ENCODE measurements at places on chromosomes 6 and 20.

- DNase-seq: no peak
These were observed 26.4 kb downstream of the SNX9 start for GRCh38 chr6:157849288-157850017.

GRCh38 chr6:33418690-33419291 is 884 bp upstream of the CUTA start:
- no peak for DNase-seq

- no peak for DNase-seq
These were observed 1.3 kb downstream of the SLCO4A1 start for GRCh38 chr20:62643521-62644043.

DNA sequence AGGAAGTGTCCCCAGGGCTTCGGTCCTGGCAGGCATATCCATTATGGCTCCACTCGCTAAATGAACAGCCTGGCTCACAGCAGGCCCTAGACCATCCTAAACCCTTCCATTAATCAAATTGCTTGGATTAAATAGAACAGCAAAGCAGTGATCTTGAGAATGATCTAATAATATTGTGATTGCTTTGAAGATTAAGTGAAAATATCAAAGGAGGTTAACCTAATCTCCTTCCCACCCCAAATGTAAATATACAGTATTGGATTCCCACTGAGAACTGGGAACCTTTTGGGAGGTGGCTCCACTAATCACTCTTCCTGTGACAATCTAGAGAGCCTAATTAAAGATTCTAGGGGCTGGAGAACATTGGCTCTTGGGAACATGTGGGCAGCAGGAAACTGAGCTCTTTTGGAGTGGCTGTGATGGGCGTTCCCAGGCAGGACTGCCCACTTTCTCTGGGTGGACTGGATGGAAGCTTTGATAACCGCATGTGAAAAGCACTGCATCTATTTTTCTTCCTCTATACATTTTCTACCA is 68.3 kb upstream of the FRMD1 start:
- no peak for DNase-seq

GRCh38 chr20:60869625-60870024 is 382.4 kb upstream of the CDH4 start:
- DNase-seq: no peak

GRCh38 chr20:23358563-23358906 is 3.4 kb upstream of the GZF1 start:
- no peak for DNase-seq

DNA sequence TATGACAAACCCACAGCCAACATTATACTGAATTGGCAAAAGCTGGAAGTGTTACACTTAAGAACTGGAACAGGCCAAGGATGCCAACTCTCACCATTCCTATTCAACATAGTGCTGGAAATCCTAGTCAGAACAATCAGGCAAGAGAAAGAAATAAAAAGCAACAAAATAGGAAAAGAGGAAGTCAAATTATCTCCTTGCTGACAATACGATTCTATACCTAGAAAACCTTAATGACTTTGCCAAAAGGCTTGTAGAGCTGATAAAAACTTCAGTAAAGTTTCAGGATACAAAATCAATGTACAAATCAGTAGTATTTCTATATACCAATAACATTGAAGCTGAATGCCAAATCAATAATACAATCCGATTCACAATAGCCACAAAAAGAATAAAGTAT is 32.4 kb downstream of the OR5V1 start:
- no peak for DNase-seq

DNA sequence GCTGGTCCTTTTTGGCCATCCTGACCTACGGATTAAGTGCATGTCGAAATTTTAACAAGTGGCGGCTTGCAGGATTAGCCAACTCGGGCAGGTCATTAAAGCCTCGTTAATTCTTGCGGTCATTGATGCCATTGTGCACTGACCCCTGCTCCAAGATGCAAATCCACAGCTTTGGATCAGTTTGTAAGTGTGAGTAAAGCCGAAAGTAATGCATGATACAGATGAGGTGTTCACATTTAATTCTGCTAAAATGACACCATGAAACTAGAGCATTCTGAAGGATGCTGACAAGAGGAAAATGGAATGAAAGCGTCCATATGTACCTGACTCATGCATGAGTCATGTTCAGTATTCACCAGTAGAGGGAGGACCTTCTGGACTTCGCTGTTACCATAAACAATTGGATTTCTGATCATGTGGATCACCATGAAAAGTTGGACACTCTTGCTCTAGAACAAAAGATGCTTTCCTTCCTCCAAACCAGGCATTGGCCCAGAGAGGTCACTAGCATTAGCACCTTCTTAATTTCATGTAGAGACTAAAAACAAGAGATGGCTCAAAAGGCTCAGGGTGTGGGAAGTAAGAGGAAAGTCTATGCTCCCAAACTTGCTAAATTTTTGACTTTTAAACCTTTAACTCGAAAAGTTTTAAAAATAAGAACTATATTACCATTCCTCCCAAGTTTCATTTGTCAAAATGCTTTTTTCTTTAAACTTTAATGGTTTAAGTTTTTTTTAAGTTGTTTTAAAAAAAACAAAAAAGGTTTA is 48.0 kb downstream of the MUC22 start:
- DNase-seq: no peak

- no peak for DNase-seq
These were observed 158.2 kb upstream of the PRND start for GRCh38 chr20:4563534-4563933.

- DNase-seq: no peak
These were observed 17.9 kb downstream of the C6orf15 start for GRCh38 chr6:31094389-31094881.

GRCh38 chr6:140560671-140561070 is 1186.2 kb upstream of the CITED2 start:
- DNase-seq: no peak

- DNase-seq: no peak
These were observed 269.5 kb upstream of the HSF2 start for GRCh38 chr6:122130026-122130348.

DNA sequence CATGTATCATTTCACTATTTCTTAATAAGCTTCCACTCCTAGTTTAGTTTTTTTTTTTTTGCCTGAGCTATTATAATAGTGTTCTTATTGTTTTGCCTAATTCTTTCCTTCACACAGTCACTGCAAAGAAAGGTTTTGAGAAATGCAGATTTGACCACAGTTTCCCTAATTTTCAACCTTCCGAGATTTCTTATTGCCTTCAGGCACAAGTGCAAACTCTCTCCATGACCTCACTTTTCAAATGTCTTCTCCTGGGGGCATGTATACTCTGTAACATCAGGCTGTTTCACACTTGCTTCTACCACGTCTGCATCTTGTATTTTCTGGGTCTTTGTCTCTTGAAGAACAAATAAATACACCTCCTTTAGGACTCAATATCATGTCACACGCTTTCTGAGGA is 339.0 kb upstream of the CITED2 start:
- DNase-seq: no peak

- DNase-seq: no peak
These were observed 73.6 kb downstream of the RNF182 start for GRCh38 chr6:13998356-13998755.
